ENCODE measurements at places on chromosomes 2 and 18.

DNA sequence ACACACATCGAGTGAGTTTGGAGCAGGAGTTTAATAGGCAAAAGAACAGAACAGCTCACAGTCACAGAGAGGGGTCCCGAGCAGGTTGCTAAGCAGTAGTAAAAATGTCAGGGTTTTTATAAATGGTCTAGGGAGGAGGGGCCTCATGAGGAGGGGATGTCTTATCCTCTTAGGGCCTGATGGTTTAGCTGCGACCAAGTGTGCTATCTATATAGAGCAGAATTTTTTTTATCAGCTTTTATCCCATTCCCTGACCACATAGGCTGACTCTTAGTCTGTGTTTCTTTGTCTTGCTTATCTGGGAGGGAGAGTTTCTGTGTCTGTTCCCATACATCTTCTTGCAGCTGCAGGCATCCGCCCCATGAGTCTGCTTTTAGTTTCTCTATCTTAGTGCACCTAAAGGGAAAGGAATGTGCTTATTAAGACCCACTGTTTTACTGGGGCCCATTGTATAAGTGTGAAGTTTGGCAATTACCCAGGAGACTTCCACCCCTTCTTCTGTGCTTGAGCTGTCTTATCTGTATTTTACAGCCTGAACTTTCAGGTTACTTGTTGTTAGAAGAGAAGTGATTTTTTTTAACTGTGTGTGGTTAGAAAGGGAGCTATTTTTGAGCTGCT is 30.4 kb upstream of the GMCL1 start:
- no peak for DNase-seq

DNA sequence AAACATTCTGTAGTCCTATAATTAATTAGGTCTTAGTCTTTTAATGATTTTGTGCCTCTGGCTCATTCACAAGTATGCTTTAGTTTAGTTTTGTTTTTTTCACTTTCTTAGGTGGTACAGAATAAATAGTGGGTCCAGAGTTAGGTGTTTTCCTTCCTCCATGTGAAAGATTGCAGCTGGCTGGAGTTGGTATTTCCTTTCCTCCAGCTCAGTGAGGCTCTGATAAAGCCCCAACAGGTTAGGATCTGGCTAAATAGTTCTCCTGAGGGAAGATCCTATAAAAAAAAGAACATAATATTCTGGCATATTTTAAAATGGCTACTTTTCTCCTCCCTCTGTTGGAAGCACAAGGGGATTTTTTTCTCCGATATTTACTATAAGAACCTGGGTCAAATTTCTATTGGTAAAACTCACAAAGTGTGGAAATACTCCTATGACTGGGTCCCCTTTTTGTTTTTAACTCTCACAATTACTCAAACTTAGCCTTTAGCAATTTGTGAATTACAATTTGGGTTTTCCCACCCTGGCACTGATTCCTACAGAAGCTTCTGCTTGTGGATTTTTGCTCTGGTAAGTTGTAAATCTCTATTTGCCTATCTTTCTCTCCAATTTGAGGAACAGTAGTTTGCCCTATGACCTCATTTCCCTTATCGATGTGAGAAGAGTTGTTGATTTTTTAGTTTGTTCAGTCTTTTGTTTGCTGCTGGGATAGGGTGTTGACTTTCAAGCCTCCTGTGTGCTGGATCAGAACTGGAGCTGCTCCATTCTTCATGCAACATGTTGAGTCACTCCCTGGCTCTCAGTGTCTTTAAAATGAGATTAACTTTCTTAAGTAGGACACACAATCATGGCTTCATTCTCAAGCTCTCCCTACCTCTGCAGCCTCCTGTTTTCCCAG is 500.9 kb downstream of the RNF144A start:
- no peak for DNase-seq

DNA sequence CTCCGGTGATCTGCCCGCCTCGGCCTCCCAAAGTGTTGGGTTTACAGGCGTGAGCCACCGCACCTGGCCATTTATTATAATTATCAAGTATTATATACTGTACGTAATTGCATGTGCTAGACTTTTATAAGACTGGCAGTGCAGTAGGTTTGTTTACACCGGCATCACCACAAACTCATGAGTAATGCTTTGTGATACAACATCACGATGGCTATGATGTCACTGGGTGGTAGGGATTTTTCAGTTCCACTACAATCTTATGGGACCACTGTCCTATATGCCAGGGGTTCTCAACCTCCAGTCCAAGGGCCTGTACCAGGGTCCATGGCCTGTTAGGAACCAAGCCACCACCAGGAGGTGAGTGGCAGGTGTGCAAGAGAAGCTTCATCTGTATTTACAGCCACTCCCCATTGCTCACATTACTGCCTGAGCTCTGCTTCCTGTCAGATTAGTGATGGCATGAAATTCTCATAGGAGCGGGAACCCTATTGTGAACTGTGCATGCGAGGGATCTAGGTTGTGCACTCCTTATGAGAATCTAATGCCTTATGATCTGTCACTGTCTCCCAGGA is 9.4 kb downstream of the SCYGR4 start:
- no peak for DNase-seq

- no peak for DNase-seq
Observed at GRCh38 chr2:216445501-216445900, 33.2 kb downstream of the SMARCAL1 start.

GRCh38 chr2:8986327-8986976 is 17.0 kb downstream of the MBOAT2 start:
- no peak for DNase-seq

- DNase-seq = no peak
Observed at GRCh38 chr2:227374158-227374557, 4.9 kb downstream of the TM4SF20 start.

DNA sequence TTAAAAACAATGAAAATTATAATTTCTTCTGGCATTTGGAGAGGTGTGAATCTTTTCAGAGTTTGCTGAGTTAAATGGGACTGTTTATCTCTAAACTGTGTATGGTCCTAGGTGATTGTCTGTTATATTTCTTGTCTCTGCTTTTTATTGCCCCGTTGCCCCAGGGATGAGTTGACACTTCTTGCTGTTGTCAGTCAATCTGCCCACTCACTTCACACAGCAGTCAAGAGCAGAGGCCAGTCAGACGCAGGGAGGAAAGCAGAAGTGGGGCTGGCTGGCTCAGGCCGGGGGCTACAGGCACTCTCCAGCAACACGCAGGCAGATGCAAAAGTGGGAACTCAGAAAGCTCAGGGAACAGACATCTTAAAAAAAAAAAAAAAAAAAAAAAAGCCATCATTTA is 365.2 kb downstream of the CLIP4 start:
- no peak for DNase-seq

- DNase-seq = no peak
Observed at GRCh38 chr2:71780162-71780561, 326.8 kb downstream of the DYSF start.

DNA sequence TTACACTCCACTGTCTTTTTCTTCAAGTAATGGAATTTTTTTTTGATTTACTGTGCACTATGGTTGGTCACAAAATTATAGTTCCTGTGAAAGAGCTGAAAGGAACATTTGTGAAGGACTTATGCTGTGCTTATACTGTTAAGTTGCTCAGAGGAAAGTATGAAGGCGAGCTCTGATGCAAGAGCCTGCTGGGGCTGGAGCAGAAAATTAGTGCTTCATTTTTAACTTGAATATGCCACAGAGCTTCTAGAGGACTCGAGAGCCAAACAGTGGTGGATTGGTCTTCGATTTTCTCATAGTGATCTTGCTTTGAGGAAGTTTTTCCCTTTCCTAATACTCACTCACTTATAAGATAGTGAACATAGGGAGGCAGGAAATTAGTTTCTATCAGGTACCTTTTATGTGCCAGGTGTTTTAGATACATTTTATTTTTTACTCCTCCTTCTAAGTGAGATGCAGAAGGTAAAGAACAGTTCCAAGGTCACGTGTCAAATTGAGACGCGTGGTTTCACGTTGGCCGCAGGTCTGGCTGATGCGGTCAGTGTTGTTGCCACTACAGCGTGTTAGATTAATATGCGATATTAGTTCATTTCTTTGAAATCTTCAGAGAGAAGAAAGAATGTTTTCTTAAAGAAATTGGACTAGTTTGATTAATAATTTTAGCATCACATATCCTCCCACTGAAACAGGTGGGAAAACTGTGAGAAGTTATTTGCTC is 20.2 kb downstream of the GATA6 start:
- DNase-seq = no peak

DNA sequence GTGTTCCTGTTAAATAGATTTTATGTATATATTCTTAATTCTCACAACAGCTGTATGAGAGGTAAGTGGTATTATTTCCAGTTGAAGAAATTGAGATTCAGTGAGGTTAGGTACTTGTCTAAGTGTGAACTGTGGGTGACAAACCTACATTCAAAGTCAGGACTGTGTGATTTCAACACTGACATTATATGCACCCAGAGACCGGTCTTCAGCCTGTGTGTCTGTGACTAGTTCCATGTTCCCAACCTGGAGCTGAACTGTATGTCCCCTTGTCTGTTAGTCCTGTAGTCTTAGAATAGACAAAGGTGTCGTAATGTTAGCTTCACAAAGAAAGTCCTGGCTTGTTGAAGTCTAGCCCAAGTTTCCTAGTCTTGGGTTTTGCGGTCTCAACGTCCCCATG is 17.4 kb downstream of the PLEKHB2 start:
- no peak for DNase-seq

DNA sequence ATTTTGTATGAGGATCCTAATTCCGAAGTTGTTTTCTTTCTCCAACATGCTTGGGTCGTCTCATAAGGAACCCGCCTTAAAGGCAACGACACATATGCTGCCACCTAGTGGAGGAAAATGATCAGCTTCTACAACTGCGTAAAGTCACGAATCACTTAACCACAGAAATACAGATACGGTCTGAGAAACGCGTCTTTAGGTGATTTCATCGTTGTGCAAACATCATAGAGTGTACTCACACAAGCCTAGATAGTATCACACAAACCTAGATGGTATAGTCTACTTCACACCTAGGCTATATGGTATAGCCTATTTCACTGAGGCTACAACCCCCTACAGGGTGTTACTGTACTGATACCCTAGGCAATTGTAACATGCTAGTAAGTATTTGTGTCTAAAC is 13.1 kb downstream of the GNLY start:
- DNase-seq = peak; percentile 73

- DNase-seq = no peak
Observed at GRCh38 chr18:44876024-44876423, 195.3 kb downstream of the SETBP1 start.

- DNase-seq = no peak
Observed at GRCh38 chr2:30213907-30214463, 17.3 kb upstream of the LBH start.

GRCh38 chr2:145007093-145007959 is 487.4 kb upstream of the ZEB2 start:
- no peak for DNase-seq

- DNase-seq = no peak
Observed at GRCh38 chr2:163319006-163319405, 416.8 kb downstream of the FIGN start.

GRCh38 chr2:73290049-73290839 is 3.1 kb downstream of the EGR4 start:
- DNase-seq = peak; percentile 59

GRCh38 chr2:9336576-9337314 is 86.6 kb downstream of the ITGB1BP1 start:
- DNase-seq = peak; percentile 100

- DNase-seq = no peak
Observed at GRCh38 chr2:172333235-172333977, 94.0 kb upstream of the ITGA6 start.

- no peak for DNase-seq
Observed at GRCh38 chr2:60125611-60126426, 427.6 kb downstream of the BCL11A start.

DNA sequence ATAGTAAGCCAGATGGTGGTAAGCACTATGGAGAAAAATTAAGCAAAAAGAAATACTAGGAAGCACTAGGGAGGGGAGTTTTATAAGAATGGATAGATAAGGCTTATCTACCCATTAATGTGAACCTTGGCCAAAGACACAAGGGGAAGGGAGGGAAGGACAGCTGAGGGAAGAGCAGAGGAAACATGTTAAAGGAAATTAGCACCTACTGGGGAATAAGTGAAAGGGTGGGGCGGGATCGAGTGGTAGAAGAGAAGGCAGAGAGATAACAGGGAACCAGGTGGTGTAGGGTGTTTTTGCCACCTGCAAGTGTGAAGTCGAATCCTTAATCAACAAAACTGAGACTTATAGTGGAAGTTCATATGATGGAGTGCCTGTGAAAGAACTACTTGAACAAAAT is 1.7 kb downstream of the UNC80 start:
- DNase-seq = no peak

- DNase-seq = no peak
Observed at GRCh38 chr2:20507166-20507692, 60.4 kb downstream of the RHOB start.

DNA sequence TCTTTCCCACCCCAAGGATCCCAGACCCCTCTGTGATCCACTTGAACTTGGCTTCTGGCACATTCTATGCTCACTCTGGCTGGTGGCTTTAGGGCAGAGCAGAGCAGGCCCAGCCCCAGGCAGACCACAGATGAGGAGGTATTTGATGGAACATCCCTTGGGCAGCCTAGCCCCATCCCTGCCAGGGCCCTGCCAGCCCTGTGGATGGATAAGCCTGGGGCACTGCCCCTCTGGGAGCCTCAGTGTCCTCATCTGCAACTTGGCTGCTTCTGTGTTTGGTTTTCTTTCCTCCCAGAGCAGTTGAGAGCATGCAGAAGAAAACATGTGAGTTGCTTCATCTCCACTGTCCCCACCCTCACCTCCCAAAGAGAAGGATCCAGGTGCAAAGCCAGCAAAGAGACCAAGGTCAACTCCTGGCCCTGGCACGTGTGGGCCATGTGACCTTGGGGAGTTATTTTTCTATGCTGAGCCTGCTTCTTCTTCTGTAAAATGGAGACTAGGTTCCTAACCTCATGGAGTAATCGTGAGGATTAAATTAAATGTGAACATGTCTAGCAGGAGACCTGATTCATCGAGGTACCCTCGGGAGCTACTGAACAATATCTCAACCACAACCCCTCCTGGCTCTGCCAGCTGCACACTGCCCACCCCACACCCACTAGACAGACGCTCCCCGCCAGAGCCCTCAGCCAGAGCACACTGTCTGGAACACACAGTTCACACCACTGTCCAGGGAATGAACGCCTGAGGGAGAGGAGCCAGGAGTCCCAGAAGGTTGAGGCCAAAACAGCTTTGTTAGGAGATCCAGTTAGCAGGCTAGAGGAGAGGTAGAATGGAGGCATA is 14.6 kb upstream of the TNS1 start:
- no peak for DNase-seq

GRCh38 chr2:41943159-41943558 is 104.7 kb upstream of the PKDCC start:
- DNase-seq = no peak

DNA sequence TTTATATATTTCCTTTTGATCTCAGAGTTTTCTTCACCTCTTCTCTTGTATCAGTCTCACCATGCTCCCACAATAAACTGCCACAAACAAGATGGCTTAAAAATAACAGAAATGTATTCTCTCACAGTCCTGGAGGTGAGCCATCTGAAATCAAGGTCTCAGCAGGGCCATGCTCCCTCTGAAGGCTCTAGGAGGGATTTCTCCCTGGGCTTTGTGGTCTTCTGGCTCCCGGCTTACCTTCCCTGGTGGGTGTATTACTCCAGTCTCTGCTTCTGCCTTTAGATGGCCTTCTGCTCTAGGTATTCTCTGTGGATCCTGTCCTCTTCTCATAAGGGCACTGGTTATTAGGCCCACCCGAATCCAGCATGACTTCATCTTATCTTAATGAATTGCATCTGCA is 994.7 kb upstream of the POU3F3 start:
- no peak for DNase-seq
